Daoy (cell line): ENCODE measurements at places on chromosomes 16 and 17. TPM values are rescaled to one million over a fixed set of nuclear protein-coding genes. Genes with fewer than 3 reads are reported as not detected.

DNA sequence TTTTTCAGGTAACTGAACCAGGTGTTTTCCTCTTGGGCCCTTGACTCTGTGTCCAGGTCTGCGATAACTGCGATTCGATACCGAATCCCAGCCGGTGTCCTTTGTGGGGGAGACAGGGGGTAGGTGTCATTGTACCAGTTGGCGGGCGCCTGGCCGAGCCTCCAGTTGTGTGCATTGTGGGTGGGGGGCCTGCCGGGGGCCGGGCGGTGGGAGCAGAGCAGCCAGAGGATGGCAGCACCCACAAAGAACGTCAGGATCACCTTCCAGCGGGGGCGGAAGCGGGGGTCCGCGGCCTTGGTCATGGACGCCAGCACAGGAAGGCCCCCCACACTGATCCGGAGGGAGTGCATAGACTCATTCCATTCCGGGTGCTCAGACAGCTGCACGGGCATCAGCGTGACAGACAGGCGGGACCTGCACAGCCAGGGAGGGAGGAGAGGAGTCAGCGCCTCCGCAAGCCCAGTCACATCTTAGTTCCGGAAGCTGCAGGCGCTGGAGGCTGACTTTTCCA, 12.3 kb downstream of the CANT1 start:
- DNase-seq = no peak

DNA sequence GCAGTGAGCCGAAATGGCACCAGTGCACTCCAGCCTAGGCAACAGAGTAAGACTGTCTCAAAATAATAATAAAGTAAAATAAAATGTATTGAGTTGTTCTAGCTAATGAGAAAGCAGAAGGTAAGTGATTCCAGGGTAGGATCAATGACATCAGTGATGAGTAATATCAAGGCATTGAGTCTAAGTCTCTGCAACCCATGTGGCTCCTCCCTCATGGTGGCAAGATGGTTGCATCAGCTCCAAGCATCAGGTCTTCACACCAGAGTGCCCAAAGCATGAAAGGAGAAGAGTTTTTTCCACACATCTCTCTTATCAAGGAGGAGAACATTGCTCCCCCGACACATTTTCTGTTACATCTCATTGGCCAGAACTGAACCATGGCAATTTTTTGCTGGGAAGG, 34.8 kb upstream of the GAS7 start:
- no peak for DNase-seq

DNA sequence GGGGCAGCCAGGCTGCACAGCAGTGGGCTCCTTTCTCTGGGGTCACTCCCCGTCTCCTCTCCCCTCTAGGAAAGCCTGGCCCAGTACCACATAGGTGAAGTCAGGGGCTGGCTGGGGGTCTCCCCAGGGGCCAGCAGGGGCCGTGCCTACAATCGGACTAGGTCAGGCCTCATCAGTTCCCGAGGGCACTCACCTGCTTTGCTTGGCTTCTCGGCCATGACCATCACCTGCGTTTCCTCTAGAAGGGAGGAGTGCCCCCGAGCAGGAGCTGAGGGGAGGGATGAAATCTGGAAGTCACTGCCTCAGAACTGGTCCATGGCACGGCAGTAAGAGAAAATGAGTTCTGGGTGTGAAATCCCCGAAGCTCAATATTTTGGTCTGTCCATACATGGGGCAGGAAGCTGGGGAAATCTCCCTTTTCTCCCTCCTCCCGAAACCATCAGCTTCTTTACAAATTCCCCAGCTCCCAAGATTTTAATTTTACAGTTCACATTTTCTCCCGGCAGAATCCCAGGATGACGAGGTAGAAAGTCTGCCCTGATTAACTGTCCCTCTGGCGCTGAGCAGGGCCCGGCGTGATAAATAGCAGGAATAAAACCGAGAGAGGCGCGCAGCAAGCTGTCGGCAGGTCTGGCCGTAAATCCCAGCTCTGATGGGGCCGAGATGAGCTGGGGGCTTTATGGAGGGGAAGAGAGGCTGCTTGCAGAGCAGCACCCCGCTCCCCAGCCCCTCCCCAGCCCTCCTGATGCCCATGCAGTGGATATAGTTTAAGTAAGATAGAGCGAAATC, 172.1 kb downstream of the RBFOX3 start:
- DNase-seq = no peak

GRCh38 chr17:78618264-78619066, 41.3 kb upstream of the DNAH17 start:
- peak; percentile 20 for DNase-seq

DNA sequence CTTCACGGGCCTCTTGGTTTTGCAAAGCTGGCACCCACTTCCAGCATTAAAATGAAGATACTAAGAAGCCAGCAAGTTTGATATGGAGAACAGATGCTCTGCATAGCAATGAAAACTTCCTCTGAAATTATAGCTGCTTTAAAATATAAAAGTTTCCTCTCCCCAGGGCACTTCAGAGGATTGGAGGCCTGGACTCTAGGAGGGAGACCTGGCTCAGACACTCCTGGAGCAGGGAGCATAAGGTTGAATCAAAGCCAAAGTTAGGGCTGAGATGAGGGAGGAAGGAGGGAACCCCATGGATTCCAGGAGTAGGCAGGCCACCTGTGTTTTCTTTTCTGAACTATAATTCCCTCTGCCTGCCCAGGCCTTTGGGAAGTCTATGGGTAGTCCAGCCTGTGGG, 176.0 kb upstream of the RPL38 start:
- no peak for DNase-seq

DNA sequence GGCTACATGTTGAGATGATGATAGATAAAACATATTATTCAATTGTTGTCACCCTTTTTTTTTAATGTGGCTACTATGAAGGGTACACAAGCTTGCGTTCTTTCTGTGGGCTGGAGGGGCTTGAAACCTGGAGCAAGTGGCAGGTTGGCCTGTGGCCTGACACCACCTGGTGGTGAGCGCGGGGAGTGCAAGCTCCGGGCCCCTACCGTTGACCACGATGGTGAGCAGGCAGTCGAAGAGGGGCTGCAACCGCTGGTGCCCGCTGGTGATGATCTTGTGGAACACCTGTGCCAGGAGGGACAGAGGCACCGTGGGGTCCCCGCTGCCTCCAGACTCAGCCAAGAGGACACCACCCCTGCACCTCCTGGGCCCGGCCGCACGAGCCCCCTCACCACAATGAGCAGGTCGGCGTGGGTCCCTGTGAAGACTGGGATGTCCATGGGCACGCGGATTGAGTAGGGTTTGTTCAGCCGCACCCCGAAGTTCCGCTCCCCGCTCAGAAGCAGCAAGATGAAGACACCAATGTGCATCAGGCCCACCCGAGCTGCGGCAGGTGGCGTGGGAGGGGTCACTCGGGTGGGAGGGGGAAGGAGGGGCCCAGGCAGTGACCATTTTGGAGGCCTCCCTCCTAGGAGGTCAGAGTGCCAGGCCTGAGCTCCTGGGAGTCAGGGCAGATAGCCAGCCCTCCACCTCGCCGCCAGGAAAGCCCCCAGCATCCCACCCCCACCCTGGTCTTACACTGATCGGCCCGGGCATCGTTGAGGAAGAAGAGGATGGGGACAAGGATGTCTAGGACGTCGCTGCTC, 14.4 kb downstream of the HID1 start:
- DNase-seq = peak; percentile 73

Gene RANBP10
- total RNA-seq = 3.7 and 4.0 TPM in 2 replicates

GRCh38 chr17:82390860-82391435, 19.4 kb downstream of the UTS2R start:
- no peak for DNase-seq

Gene MYLK3
- total RNA-seq = 0.03 and 0.11 TPM in 2 replicates

DNA sequence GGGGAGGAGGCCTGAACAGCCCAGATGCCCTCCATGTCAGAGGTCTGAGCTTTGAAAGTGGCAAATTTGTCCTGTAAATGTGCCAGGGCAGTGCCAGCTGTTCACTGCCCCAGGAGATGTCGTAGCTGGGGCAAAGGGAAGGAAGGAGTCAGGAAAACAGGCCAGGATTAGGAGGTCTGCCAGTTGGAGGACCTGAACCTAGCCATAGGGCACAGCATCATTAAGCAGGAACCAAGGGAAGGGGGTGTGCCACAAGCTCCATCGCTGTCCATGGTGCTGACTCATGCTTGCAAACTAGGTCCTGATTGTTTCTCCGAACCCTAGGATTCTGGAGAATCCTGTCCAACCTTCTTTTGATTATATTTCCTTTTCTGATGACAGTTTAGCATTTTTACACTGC, 124.2 kb downstream of the TMEM132E start:
- peak; percentile 22 for DNase-seq
